Fibroblast of the conjunctiva (primary cell): ENCODE measurements at places on chromosomes 6 and 20.
A peak's percentile ranks its signal among the peaks of the same experiment; 100 is the strongest.

GRCh38 chr20:40657526-40657925 lies 31.5 kb downstream of the MAFB start:
- peak; percentile 2 for DNase-seq

DNA sequence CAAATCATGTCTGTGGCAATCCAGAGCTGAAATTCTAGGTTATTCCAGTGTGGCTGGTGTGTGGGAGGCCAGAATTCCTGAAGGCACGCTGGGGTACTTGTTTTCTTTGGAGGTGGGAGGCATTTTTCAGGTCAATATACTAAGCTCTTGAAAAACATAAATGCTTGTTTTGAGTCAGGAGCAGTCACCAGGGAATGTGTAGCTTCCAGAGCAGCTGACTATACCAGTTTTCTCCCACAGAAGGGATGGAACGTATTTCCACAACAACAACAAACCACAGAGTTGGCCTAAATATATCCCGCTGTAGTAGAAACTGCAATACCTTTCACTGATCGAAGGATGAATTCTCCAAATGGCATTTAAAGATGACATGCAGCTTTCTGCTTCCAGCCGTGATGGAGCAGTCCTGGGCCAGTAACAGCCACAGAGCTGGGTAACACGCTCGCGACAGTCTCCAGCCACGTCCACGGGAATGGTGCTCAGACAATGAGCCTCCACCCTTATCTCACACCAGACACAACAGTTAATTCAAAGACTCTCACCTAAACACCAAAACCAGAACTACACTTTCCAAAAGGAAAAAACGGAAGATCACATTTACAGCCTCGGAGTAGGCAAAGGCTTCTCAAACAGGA lies 23.2 kb downstream of the CHRNA4 start:
- DNase-seq: no peak

DNA sequence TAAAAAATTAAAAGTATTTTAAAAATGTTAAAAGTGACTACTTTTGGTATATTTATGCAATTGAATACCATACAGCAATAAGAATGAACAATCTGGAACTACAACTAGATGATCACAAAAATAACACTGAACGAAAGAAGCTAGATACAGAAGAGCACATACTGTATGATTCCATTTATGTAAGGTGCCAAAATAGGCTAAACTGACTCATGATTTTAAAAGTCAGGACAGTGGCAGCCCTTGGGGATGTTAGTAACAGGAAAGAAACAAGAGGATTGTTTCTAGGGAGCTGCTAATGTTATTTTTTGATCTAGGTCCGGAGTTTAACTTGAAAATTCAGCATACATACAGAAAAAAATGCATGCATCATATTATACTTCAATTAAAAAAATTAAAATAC lies 42.3 kb downstream of the KIF13A start:
- peak; percentile 16 for DNase-seq

DNA sequence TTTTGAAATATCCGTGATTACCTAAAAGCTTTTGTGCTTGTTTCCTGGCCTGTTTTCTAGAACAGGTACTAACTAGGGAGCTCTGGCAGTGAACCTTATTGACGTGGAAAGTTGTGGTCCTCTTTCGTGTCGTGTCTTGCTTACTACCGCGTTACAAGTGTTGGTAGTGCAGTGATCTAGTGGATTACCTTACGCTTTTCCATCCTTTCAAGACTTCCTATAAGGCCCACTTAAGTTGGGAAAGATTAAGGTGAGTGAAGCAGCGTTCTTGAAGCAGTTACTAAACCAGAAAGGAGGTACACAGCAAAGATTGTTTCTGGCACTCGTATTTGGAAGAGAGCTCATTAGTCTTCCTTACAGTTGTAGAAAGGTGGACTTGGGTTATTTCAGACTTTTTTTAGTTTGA lies 1.9 kb downstream of the PNRC1 start:
- DNase-seq: no peak

DNA sequence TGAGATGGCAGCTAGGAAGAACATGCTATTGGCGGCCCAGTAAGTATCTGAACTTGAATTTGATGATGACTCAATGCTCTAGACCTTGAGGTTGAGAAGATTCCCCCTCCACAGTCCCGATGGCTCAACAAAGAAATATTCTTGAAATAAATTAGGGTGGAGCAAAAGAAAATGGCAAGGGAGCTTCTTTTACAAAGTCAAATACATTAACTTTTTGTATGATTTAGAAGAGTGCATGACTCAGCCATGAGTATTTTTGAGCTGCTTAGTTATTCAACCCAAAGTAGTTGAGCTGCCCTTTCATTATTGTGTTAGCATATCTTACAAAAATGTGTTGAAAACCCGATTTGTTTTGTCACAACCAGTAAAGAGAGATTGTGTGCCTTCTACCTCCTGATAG lies 7.6 kb downstream of the TFAP2C start:
- DNase-seq: peak; percentile 50

DNA sequence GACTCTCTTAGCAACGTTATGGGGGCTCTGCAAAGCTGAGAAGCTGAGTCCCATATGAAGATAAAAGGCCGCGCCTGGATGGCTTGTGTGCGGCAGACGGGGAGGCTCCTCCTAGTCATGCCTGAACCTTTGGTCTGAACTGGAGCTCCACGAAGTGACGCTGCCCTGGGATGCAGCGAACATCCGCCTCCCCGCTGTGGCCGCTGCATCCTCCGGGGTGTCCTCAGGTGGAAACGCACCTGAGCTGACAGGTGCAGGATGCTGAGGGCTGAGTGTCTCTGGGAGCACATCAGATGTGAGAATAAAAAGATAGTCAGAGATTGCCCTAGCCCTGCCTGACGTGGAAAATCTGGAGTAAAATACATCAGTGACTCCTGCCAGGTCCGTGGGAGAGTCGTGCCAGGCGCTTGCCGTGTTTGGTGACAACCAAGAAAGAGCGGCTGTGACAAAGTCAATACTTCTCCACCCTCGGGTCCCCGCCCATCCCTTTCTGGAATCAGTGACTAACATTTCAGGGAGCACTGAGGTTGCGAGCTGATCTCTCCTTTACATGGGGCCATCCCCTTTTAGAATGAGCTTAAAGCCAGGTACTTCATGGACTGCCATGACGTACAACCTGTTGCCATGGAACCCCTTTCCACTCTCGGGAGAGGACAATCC lies 162.8 kb upstream of the AFDN start:
- no peak for DNase-seq

DNA sequence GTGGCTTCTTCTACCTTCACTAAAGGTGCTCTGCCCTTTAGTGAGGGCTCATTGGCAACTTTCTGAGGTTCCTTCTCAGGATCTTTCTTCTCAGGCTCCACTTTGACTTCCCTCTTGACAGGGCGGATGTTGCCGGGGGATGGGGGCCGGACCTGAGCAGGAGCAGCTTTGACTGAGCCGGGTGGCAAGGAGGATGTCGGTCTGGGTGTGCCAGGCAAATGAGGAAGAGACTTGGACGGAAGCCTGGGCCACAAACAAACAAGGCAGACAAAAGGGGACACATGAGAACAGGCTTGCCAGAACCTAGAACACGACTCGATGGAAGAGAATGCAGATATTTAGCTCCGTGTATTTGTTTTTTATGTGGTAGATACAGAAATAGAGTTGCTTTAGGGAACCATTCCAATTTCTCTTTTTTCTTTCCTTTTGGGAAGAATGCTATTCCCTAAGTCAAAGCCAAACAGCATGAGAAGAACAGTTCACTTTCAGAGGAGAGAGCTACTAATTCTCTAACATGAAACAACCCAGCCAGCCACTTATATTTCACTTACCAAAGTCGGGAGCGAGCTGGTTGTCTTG lies 76.2 kb upstream of the BCLAF1 start:
- DNase-seq: no peak

GRCh38 chr20:37697314-37697713 lies 3.5 kb downstream of the CTNNBL1 start:
- DNase-seq: no peak

GRCh38 chr20:50123418-50123817 lies 10.5 kb upstream of the UBE2V1 start:
- no peak for DNase-seq

DNA sequence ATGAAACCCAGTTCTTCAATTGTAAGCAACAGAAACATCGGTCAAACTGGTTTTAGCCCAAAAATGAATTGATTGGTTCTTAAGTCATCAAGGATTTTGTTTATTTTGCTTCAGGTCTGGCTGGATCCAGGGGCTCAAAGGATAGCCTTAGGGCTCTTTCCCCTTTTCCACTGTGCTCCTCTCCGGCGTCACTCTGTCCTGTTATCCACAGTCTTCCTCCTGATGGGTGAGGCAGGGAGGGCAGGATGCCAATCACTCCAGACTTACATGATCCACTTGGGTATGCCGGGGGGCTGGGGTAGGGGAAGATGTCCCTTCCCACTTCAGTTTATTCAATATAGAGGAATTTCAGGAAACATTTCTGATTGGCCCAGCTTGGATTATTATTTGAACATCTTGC lies 40.0 kb downstream of the PLAGL2 start:
- DNase-seq: no peak

- DNase-seq: no peak
These were observed 29.1 kb downstream of the TXLNB start for GRCh38 chr6:139262519-139263300.

DNA sequence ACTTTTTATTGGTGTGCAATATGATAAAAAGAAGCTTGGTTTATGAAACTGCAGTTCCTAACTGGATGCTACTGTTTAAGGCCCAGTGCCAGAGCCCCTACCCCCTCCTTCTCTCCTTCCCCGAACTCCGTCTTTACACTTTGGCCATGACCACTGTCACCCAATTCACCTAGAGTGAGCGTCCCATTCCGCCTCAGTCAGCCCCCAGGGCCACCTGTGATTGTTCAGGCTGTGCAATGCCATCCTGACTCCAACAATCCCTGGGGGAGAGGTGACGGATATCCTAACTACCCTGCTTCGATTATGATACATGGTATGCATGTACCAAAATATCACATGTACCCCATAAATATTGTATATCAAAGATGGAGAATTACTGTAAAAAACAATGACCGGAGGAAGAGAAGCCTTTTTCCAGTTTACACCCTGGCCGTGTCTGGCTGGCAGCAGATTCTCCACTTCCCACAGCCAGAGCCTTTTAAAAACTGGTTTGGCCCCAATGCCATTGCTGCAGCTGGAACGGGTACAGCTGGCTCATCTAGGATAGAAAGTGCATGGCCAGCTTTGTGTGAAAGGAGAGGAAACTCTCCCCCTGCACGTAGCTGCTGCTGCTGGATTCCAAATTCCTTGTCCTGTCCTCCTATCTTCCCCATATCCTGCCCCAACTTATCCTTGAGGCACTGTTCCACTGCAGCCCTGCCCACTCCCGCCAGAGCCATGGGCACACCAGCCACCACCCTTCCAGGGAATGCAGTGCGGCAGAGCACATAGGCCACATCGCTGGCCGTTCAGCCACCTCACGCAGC lies 99.7 kb downstream of the JPH2 start:
- DNase-seq: no peak

DNA sequence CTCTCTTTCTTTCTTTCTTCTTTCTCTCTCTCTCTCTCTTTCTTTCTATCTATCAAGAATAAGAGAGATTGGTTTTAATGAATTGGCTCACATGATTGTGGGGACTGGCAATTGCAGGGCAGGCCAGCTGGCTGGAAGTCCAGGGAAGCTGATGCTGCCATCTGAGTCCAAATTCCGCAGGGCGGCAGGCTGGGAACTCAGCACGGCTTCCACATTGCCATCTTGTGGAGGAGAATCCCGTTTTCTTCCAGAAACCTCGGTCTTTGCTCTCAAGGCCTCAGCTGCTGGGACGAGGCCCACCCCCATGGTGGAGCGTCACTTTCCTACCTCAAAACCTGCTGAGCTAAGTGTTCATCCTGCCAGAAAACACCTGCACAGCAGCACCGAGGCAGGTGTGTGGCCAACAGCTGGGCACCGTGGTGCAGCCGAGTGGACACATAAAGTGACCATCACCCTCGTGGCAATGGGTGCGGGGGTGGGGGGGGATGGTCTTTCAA lies 58.8 kb upstream of the SLCO4A1 start:
- no peak for DNase-seq
